ENCODE measurements at places on chromosomes 5 and 9. TPM values are rescaled to one million over a fixed set of nuclear protein-coding genes. Genes with fewer than 3 reads are reported as not detected.

- H3K27me3 ChIP-seq: no peaks in the 10 kb centered on the region
- H3K27ac ChIP-seq: peak overlapping the region; percentile 97
- peaks cover 100% of the 10 kb centered on the region for H3K4me1 ChIP-seq
- no peak for DNase-seq
- no peak overlapping the region for H3K4me3 ChIP-seq
Observed at GRCh38 chr5:132263548-132264261, 6.2 kb downstream of the PDLIM4 start.

- DNase-seq: peak; percentile 70
- H3K36me3 ChIP-seq: no peaks in the 10 kb centered on the region
- peak overlapping the region; percentile 68 for H3K27ac ChIP-seq
- H3K27me3 ChIP-seq: no peaks in the 10 kb centered on the region
- H3K4me3 ChIP-seq: no peak overlapping the region
- no peaks in the 10 kb centered on the region for H3K4me1 ChIP-seq
Observed at GRCh38 chr9:107732781-107733522, 243.4 kb upstream of the KLF4 start.

DNA sequence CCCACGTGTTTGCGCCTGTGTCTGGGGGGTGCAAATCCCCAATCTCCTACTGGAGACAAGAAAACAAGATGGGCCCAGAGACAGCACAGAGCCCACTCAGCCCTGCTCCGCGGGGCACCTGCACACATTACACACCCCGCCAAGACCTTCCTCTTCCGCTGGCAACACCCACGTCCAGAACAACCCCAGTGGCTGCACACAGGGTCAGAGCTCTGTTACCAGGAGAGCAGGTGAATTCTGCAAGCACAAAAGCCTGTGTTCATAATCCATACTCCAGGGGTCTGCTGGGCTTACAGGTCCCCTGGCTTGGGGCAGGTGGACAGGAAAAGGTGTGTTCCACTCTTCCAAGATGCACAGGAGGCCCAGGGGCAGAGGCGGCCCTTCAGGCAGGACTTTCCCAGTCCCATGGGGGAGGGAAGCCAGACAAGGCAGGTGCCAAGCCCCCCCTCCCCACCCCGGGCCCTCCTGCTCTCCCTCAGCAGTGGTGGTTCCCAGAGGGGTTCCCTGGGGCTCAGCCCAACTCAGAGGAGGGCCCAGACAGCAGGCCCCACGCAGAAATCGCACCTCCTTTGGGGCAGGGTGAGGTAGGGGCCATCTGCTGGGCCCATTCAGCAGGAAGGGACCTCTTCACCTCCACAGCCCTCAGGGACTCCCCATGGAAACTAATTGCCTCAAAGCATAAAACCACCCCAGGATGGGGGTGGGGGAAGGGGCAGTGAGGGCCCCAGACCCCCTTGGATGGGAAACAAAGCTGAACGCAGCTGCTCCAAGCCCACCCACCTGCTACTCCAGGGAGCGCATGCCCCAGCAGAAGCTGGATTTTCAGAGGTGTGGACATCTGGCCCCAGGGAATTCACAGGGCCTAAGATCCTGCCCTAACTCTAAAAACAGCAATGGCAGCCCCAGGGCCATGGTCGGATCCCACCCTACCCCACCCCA lies 105.3 kb downstream of the VAV2 start:
- H3K27me3 ChIP-seq: no peaks in the 10 kb centered on the region
- no peaks in the 10 kb centered on the region for H3K4me1 ChIP-seq
- no peak overlapping the region for H3K4me3 ChIP-seq

- peak overlapping the region; percentile 80 for H3K4me3 ChIP-seq
- H3K4me1 ChIP-seq: peaks cover 11% of the 10 kb centered on the region
- DNase-seq: no peak
- peaks cover 58% of the 10 kb centered on the region for H3K36me3 ChIP-seq
- no peaks in the 10 kb centered on the region for H3K27me3 ChIP-seq
- peak overlapping the region; percentile 8 for H3K27ac ChIP-seq
Observed at GRCh38 chr9:129823542-129823934, 398 bp downstream of the TOR1A start.

- no peaks in the 10 kb centered on the region for H3K27me3 ChIP-seq
- no peak for DNase-seq
- no peak overlapping the region for H3K4me3 ChIP-seq
- H3K27ac ChIP-seq: no peak overlapping the region
- H3K4me1 ChIP-seq: no peaks in the 10 kb centered on the region
Observed at GRCh38 chr9:128523199-128523925, 18.8 kb downstream of the GLE1 start.

DNA sequence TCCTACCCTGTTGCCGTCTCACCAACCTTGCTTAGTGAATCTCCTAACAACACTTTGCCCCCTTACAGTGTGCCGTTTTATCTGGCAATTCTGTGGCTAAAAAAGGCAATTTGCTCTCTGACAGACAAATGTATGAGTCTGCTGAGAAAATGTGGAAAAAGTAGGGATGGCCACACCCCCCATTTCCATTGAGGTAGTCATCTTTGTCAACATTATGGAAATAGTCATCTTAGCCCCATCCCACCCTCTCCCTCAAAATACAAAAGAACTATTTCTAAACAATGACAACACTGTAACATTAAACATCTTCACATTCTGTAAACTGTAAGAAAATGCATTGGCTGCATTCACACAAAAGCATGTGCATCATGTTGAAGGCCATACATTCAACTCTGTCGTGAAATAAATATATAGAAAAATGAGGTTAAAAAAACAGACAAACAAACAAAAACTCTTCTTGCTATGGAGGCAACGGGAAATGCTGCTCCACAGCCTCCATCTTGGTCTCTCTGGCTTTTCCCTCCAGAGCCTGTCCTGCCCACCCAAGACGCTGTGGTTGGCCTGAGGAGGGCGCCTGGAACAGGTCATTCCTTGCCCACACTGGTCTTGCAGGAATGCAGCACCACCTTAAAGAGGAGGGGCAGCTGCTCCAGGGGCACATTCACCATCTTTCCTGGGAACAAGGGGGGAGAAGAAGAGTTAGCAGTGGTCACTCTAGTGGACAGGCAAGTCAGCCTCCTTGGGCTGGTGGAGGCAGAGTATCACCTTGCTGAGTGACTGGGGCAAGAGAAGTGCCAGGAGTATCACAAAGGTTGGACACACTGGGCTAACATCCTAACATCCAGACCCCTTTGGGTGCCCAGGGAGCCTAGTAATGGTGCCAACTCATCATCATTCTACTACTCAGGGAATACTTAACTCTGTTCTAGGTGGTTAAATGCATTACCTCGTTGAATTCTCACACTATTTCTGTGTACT lies 15.2 kb upstream of the NR5A1 start:
- H3K36me3 ChIP-seq: peaks cover 15% of the 10 kb centered on the region
- no peak overlapping the region for H3K4me3 ChIP-seq
- no peak for DNase-seq

The RNF145 gene
- total RNA-seq: 47.4 TPM

- peak; percentile 22 for DNase-seq
- H3K4me1 ChIP-seq: no peaks in the 10 kb centered on the region
- H3K27me3 ChIP-seq: no peaks in the 10 kb centered on the region
- no peak overlapping the region for H3K4me3 ChIP-seq
Observed at GRCh38 chr5:57887851-57888621, 405.4 kb upstream of the ACTBL2 start.

DNA sequence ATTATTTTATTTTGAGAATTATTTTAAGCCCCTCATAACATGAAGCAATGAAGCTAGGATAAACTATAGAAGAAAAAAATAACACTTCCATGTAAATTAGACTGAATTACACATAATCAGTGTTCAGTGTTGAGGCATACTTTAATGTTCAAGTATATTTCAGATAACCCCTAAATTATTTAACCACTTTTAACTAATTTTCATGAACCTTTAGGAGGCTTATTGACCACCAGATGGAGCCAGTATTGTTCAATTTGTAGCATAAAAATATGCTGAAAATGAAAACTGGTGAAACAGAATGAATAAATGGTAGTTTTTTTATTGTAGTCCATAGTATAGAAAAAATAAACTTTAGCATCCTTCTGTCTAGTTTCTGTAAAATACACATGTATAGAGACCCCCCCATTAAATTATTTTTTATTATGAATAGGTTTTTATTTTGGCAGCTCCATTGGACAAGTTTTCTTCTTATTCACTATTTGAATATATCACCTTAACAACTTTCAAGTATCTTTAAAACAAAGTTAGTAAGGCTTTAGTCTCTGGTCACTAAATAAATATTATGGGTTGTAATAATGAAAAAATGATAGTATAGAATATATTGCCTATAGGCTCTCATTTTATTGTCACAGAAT lies 190.1 kb downstream of the CWC27 start:
- DNase-seq: peak; percentile 7
- no peaks in the 10 kb centered on the region for H3K27me3 ChIP-seq
- no peak overlapping the region for H3K4me3 ChIP-seq
- H3K27ac ChIP-seq: no peak overlapping the region
- peaks cover 10% of the 10 kb centered on the region for H3K36me3 ChIP-seq

DNA sequence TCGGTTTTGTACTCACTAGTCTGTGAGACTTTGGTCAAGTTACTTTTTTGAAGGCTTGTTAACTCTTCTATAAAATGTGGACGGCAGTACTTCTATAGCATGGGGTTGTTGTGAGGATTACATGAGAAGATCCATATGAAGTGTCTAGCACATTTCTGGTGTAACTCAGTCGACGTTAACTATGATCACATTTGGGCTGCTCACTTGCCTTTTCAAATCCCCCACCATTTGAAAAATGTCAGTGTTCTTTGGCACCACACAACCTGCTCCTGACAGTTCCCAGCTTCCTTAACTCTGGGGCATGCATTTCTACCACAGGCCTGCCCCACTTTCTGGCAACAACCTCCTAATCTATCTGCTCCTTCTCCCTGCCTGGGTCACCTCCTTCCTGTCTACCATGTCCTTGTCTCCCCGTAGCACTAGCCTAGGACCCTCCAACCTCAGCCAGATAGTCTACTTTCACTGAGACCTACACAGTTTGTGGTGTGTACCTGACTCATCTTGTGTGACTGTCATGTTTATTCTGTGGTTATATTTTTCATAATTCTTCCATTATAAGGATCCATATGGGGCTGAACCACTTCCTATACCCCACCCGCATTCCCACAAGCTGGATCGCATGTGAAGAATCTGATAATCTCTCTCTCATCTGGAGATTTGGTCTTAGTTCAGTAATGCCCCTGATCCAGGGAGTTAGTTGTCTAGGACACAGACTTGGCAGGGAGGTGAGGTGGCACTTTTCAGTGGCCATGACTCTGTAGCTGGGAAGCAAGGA lies 30.2 kb upstream of the BASP1 start:
- H3K27me3 ChIP-seq: no peaks in the 10 kb centered on the region
- no peaks in the 10 kb centered on the region for H3K36me3 ChIP-seq
- H3K27ac ChIP-seq: no peak overlapping the region
- DNase-seq: no peak
- H3K4me1 ChIP-seq: peaks cover 39% of the 10 kb centered on the region

The SRD5A1 gene
- total RNA-seq: 3.9 TPM

The SLC36A3 gene
- not detected for total RNA-seq

GRCh38 chr9:136470792-136471469 lies 11.9 kb downstream of the SEC16A start:
- no peak overlapping the region for H3K27ac ChIP-seq
- DNase-seq: no peak
- no peaks in the 10 kb centered on the region for H3K4me1 ChIP-seq

The GCNT4 gene
- 0.63 TPM for total RNA-seq

DNA sequence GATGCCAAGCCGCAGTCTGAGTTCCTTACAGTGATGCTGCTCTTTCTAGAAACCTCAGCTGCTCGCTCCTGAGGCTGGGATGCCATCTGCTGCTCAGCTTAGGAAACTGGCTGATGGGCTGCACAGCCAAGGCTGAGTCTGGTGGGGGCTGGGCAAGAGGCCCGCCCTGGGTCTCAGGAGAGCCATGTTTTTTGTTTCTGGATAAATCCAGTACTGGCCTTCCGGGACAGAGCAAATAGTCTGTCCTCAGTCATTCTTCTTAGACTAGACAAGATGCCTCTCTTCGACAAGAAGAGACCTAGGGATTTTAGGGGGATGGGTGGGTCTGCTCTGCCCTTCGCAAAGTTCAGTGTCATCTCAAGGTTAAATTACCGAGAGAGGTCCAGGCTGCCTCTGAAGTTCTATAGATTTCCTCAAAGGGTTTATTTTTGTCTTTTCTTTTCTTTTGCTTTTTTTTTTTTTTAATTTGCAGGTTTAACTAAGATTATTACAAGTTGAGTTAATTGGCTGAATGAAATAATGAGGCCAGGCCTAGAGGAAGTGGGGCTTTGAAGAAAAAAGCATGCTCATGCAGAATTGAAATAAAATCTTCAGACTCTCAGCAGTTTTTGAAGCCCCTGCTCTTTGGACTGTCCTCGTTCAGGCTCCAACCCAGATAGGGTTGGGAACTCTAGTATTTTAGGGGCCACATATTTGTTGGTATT lies 30.6 kb upstream of the MATR3 start:
- peaks cover 7% of the 10 kb centered on the region for H3K4me1 ChIP-seq
- no peaks in the 10 kb centered on the region for H3K36me3 ChIP-seq
- DNase-seq: peak; percentile 74
- peak overlapping the region; percentile 23 for H3K27ac ChIP-seq
- H3K27me3 ChIP-seq: no peaks in the 10 kb centered on the region

DNA sequence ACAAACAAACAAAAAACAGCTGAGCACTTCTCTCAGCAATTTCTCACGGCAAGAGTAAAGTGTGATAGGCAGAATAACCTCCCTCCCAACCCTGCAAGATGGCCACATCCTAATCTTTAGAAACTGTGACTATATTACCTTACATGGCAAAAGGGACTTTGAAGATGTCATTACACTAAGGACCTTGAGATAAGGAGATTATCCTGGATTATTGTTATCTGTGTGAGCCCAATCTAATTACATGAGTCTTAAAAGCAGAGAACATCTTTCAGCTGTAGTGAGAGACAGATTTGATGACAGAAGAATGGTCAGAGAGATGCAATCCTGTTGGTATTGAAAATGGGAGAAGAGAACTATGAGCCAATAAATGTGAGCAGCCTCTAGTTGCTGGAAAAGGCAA lies 347.9 kb downstream of the CDH9 start:
- H3K4me1 ChIP-seq: no peaks in the 10 kb centered on the region
- H3K36me3 ChIP-seq: no peaks in the 10 kb centered on the region
- no peaks in the 10 kb centered on the region for H3K27me3 ChIP-seq
- no peak for DNase-seq
- H3K27ac ChIP-seq: no peak overlapping the region

GRCh38 chr5:115907177-115907576 lies 55.1 kb upstream of the LVRN start:
- H3K27me3 ChIP-seq: no peaks in the 10 kb centered on the region
- no peak overlapping the region for H3K27ac ChIP-seq
- H3K4me1 ChIP-seq: no peaks in the 10 kb centered on the region
- no peak for DNase-seq

Data from tibial nerve (tissue), 4 donors.